Heart left ventricle (tissue), 16 donors: ENCODE measurements at places on chromosomes 12 and 14. TPM values are rescaled to one million over a fixed set of nuclear protein-coding genes. Genes with fewer than 3 reads are reported as not detected.

KIF21A gene
- 27.9 TPM for polyA plus RNA-seq

CABP1 gene
- polyA plus RNA-seq, result 2.9 TPM

KRT3 gene
- polyA plus RNA-seq, result not detected

DNA sequence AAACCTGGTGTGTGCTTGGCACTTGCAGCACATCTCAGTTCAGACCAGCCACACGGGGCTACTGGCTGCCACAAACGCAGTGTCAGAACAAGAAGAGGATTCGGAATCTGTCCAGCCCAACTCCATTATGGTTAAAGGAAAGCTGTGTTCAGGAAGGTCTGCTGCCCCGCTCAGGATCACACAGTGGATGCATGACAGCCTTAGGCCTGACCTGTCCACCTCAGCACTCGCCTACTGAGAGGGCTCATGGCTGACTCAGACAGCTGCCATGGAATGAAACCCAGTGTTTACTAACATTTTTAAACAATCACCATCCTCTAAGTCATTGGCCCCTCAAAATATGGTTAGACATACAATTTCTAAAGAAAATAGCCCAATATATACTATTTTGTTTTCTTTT, 5.6 kb upstream of the NIN start:
- no peaks in the 10 kb centered on the region for H3K27me3 ChIP-seq
- H3K27ac ChIP-seq, result no peak overlapping the region
- no peak overlapping the region for H3K4me3 ChIP-seq
- no peak for DNase-seq
- H3K4me1 ChIP-seq, result peaks cover 4% of the 10 kb centered on the region

DNA sequence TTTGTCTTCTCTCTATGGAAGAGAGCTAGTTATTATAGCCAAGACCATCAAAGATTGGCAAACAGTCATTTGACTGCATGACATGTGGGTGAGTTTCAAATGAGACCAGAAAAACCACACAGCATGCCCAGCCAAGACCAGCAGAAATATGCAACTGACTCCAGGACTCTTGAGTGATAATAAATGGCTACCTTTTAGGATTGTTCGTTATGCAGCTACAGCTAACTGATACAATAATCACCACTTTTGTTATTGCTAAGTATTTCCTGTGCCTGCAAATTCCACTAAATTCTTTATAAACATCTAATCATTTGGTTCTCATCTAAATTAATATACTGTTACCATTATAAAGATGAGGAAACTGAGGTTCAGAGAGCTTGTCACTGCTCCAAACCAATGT, 528.4 kb upstream of the TBX3 start:
- H3K27me3 ChIP-seq, result no peaks in the 10 kb centered on the region
- no peak overlapping the region for H3K4me3 ChIP-seq
- no peaks in the 10 kb centered on the region for H3K36me3 ChIP-seq
- H3K4me1 ChIP-seq, result no peaks in the 10 kb centered on the region
- H3K27ac ChIP-seq, result no peak overlapping the region
- DNase-seq, result no peak

- H3K27ac ChIP-seq, result no peak overlapping the region
- H3K4me1 ChIP-seq, result no peaks in the 10 kb centered on the region
- H3K27me3 ChIP-seq, result no peaks in the 10 kb centered on the region
- no peak overlapping the region for H3K4me3 ChIP-seq
Observed at GRCh38 chr14:67373347-67373746, 13.2 kb downstream of the EIF2S1 start.

DNA sequence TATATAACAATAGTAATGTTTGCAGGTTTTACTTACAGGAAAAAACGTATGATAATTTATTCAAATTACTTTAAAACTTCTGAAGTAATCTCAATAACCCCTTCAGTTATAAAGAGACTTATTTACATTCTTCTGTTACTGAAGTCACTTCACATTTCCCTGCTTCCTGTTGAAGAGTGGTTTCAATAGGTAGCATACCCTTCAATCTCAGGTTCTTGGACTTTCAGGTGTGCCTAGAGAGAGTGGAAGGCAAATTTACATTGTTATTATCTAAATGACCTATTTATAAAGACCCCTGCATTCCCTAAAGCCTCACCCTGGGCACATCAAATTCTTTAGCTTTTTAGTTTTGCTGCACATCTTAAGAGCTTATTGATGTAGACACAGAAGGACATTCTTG, 137.6 kb upstream of the AEBP2 start:
- H3K36me3 ChIP-seq, result peaks cover 14% of the 10 kb centered on the region
- H3K27ac ChIP-seq, result no peak overlapping the region
- H3K27me3 ChIP-seq, result no peaks in the 10 kb centered on the region
- H3K4me3 ChIP-seq, result no peak overlapping the region
- no peaks in the 10 kb centered on the region for H3K4me1 ChIP-seq
- DNase-seq, result no peak

DNA sequence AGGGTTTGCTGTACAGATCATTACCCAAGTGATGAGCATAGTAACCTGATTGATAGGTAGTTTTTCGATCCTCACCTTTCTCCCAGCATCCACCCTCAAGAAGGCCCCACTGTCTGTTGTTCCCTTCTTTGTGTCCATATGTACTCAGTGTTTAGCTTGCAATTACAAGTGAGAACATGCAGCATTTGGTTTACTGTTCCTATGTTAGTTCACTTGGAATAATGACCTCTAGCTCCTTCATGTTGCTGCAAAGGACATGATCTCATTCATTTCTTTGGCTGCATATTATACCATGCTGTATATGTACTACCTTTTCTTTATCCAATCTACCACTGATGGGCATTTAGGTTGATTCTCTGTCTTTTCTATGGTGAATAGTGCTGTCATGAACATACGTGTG, 181.6 kb upstream of the FOXG1 start:
- no peak overlapping the region for H3K4me3 ChIP-seq
- no peaks in the 10 kb centered on the region for H3K4me1 ChIP-seq
- H3K27ac ChIP-seq, result no peak overlapping the region
- no peaks in the 10 kb centered on the region for H3K36me3 ChIP-seq

- no peak for DNase-seq
- H3K36me3 ChIP-seq, result no peaks in the 10 kb centered on the region
- H3K4me1 ChIP-seq, result no peaks in the 10 kb centered on the region
- no peak overlapping the region for H3K4me3 ChIP-seq
- H3K27me3 ChIP-seq, result no peaks in the 10 kb centered on the region
Observed at GRCh38 chr12:104782296-104782695, 175.8 kb downstream of the SLC41A2 start.

GRCh38 chr12:101690544-101691098, 6.8 kb upstream of the CHPT1 start:
- no peak overlapping the region for H3K4me3 ChIP-seq
- H3K4me1 ChIP-seq, result no peaks in the 10 kb centered on the region
- no peak overlapping the region for H3K27ac ChIP-seq
- no peak for DNase-seq

GRCh38 chr12:102063069-102063468, 1.3 kb upstream of the WASHC3 start:
- H3K4me3 ChIP-seq, result no peak overlapping the region
- H3K27ac ChIP-seq, result no peak overlapping the region
- H3K4me1 ChIP-seq, result peaks cover 13% of the 10 kb centered on the region
- peaks cover 6% of the 10 kb centered on the region for H3K36me3 ChIP-seq
- H3K27me3 ChIP-seq, result no peaks in the 10 kb centered on the region

DNA sequence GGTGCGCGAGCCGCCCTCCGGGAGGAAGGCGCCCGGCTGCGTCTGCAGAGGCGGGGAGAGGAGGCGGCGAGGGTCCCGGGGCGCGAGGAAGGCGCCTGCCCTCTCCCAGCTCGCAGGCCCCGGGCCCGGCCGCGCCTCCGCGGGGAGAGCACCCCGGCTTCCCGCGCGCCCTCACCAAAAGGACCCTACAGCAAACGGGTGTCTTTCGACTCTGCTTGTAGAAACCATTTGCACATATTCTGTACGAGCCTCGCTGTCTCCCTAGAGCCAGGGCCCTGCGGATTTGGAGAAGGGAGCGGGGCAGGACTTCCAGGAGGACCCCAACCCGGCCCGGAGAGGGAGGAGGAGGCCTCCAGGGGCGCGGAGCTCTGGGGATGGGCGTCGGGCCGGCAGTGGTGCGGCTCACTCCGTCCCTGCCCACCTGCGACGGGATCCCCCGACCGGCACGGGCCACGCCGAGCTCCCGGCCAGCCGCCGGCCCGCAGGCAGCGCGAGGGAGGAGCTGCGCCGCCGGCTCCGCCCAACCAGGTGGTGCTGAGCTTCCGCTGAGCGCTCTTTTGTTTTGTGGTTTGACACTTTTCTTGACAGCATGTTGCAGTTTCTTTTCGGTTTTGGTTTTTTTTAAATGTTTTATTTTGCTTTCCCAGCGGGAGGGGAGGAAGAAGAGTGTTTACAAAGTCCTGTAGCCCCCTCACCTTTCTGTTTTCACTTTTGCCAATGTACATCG, 103.3 kb upstream of the FKBP4 start:
- H3K27ac ChIP-seq, result no peak overlapping the region
- no peak for DNase-seq
- peak overlapping the region; percentile 37 for H3K4me3 ChIP-seq

GRCh38 chr12:49675137-49675536, 32.1 kb downstream of the FMNL3 start:
- no peak overlapping the region for H3K4me3 ChIP-seq
- no peak for DNase-seq
- H3K4me1 ChIP-seq, result peaks cover 64% of the 10 kb centered on the region
- H3K36me3 ChIP-seq, result no peaks in the 10 kb centered on the region

DNA sequence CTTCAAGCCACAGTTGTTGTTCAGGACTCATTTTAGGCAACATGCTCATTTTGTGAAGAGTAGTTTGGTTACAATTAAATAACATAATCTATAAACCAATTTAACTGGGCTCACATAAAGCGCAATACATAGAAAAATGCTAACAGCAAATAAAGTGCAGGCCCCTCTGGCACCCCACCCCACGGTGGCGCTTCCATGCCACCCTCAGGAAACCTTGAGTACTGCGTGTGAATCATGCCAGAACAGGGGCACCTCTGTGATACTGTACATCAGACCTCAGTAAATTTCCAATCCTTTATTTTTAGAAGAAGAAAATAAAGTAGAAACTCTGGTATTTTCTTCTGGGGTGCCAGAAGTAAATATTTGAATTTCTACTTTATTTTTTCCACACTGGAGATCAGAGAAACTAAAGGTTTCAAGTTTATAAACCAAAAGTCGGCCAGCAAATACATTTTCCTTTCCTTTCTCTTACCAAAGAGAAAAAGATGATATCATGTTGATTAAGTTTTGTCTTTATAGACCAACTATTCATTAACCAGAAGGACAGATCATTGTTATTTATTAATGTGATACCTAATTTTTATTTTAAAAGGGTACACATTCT, 316.8 kb downstream of the PAWR start:
- no peaks in the 10 kb centered on the region for H3K4me1 ChIP-seq
- H3K36me3 ChIP-seq, result no peaks in the 10 kb centered on the region
- H3K27ac ChIP-seq, result no peak overlapping the region
- H3K4me3 ChIP-seq, result no peak overlapping the region

GRCh38 chr14:93008381-93008780, 85.4 kb downstream of the CHGA start:
- peak overlapping the region; percentile 77 for H3K27ac ChIP-seq
- DNase-seq, result peak; percentile 61
- H3K27me3 ChIP-seq, result no peaks in the 10 kb centered on the region
- peaks cover 79% of the 10 kb centered on the region for H3K4me1 ChIP-seq
- no peak overlapping the region for H3K4me3 ChIP-seq
- no peaks in the 10 kb centered on the region for H3K36me3 ChIP-seq

OR4E2 gene
- not detected for polyA plus RNA-seq

CCDC196 gene
- polyA plus RNA-seq, result not detected

CLEC4D gene
- polyA plus RNA-seq, result 0.10 TPM

DNA sequence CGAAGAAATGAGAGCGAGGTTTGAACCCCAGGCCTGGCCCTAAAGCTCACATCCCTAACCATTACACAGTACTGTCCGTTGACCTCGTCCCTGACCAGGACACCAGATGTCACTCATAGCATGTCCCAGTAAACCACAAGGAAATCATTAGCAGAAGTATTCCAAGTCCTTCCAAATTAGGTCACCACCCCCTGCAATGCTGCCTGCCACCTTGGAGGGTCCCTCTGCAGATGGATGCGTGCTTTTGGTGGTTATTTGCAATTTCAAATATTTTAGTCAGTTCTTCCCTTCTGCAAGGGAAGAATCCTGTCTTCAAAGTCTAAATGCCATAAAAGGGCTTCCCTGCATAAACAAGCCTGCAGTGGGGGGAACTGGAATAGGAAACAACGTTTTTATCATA, 71.3 kb downstream of the CLMN start:
- H3K27me3 ChIP-seq, result no peaks in the 10 kb centered on the region
- no peak for DNase-seq
- H3K4me1 ChIP-seq, result peaks cover 4% of the 10 kb centered on the region
- H3K4me3 ChIP-seq, result no peak overlapping the region
- no peak overlapping the region for H3K27ac ChIP-seq
- no peaks in the 10 kb centered on the region for H3K36me3 ChIP-seq

DNA sequence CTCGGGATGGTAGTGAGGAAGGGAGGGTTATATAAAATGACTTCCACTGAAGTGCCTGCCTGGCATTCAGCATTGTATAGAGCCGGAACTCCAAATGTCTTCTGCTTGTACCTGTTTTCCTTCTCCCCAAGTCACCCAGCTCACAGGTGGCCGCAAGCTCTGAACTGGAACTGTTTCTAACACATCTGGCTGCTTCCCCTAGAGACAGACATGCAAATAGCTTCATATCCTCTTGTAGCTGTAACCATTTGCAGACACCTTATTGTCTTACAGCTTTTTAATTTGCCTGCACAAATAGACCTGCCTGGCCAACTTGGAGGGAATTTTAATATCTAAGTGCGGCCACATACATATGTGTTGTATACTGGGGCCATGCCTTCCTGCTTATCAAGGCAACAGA, 126.0 kb downstream of the CHST11 start:
- no peak overlapping the region for H3K27ac ChIP-seq
- DNase-seq, result no peak
- H3K4me3 ChIP-seq, result no peak overlapping the region
- peaks cover 2% of the 10 kb centered on the region for H3K4me1 ChIP-seq
- H3K36me3 ChIP-seq, result no peaks in the 10 kb centered on the region
- H3K27me3 ChIP-seq, result no peaks in the 10 kb centered on the region

DNA sequence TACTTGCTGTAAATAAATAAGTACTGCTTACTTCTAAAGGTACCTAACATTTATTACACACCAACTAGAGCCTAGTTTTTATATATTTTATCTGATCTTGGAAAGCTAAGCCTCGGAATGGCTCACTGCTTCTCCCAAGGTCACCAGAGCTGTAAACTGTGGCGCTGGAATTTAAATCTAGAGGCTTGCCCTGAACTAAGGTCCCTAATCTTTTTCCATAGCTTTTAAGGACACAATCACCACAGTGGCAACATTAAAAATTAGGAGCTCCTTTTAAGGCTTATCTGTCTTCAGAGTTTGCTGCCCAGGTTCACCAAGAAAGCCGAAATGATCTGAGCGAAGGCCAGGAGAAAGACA, 670 bp downstream of the CCNB1IP1 start:
- H3K27me3 ChIP-seq, result no peaks in the 10 kb centered on the region
- DNase-seq, result no peak
- H3K36me3 ChIP-seq, result peaks cover 16% of the 10 kb centered on the region
- peak overlapping the region; percentile 94 for H3K27ac ChIP-seq

GRCh38 chr12:4148418-4149056, 125.0 kb upstream of the CCND2 start:
- no peaks in the 10 kb centered on the region for H3K36me3 ChIP-seq
- no peak overlapping the region for H3K4me3 ChIP-seq
- DNase-seq, result peak; percentile 44
- H3K4me1 ChIP-seq, result no peaks in the 10 kb centered on the region
- H3K27ac ChIP-seq, result no peak overlapping the region
- H3K27me3 ChIP-seq, result no peaks in the 10 kb centered on the region

- no peak overlapping the region for H3K27ac ChIP-seq
- no peaks in the 10 kb centered on the region for H3K36me3 ChIP-seq
- H3K4me1 ChIP-seq, result no peaks in the 10 kb centered on the region
- no peak overlapping the region for H3K4me3 ChIP-seq
Observed at GRCh38 chr12:47982311-47982710, 18.9 kb downstream of the TMEM106C start.
